ENCODE measurements at places on chromosomes 16 and 17.

- DNase-seq = no peak
Measured at GRCh38 chr17:74868251-74868907, 4.4 kb downstream of the FDXR start.

DNA sequence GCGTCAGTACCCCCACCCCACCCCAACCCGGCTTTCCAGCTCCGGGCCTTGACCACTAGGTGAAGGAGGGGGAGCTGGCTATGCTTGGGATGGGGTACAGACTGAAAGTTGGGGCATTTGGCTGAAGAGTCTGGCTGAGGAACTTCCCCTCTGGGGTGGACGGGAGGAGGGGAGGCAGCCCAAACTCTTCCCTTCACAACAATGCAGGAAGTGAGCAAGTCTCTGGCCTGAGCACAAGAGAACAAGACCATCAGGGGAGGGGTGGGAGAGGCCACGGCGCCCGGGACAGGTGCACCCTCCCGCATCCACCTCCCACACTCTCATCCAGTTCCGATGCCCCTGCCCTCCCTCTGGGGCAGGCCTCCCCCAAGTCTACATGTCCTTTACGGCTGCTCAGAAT, 5.6 kb downstream of the USH1G start:
- DNase-seq = no peak

DNA sequence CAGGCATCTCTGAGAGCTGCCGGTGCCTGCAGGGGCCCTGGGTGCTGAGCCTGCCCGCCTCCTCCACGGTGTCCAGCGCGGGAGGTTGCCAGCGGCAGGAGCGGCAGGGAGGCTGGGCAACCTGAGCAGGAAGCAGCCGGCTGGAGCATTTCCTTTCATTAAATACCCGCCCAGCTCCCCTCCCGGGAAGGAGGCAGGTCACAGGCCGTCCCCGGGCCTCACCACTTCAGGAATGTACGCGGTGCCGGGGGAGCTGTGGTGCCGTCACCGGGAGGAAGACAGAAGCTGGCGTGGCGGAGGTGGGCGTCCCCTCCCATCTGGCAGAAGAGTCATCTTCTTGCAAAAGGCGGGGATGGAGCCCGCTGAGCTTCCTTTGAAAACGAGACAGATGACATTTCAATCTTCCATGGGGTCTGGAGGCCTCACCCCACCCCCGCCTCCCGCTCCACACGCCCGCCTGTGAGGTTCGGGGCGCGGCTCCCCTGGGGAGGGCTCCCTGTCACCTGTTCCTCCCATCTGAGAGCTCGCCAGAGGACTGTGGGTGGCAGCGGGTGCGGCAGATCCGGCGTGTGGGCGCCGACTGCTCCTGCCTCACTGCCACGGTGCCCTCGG, 16.0 kb downstream of the SOX8 start:
- DNase-seq = no peak

GRCh38 chr17:38701504-38702165, 3.4 kb upstream of the MLLT6 start:
- no peak for DNase-seq

DNA sequence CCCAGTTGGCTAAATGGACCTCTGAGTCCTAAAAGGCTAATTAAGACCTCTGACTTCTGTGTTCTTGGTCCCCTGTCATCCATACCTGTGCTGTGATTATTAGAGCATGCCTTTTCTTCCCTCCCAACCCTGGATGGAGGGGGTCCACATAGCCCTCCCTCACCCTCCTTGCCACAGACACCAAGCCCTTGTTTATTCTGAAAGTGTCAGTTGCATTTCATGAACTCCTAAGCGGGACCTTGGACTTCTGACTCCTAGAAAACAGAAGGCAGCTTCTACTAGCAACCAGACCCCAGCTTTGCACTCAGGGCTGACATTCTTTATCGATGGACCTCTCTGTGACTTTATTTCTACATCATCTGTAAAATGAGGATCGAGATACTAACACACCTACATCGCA, 33.4 kb upstream of the GOSR2 start:
- no peak for DNase-seq

DNA sequence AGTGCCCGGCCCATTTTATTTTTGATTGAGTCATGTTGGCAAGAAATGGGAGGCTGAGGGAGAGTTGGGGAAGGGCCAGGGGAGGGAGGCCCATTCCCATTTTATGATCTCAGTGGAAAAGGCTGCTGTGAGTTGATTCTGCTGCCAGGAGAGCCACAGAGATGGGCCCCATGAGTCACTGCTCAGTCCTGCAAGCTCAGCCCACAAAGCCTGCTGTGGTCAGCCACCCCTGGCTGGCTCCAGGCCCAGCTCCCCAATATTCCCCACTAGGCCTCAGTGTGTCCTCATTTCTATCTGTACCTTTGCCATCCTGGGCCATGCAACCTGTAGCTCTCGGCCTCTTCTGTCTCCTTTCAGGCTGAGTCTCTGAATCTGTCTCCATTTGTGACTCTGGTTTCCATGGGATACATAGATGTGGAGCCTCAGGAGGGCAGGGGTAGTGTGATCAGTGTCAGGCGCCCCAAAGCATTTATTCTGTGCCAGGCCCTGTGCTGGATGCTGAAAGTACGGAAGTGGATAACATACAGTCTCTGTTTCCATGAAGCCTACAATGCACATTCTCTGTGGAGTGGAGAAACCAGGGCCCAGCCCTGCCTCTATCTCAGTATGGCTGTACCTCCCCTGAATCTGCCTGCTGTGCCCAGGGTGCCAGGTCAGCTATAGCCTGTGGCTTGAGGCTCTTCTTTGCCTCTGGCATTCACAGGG, 1.9 kb upstream of the PLEKHG4 start:
- no peak for DNase-seq

- DNase-seq = no peak
Measured at GRCh38 chr16:9824200-9825068, 357.8 kb downstream of the GRIN2A start.

All from tibial nerve (tissue), 4 donors.